ENCODE measurements at places on chromosomes 1 and 21. TPM values are rescaled to one million over a fixed set of nuclear protein-coding genes. Genes with fewer than 3 reads are reported as not detected.

DNA sequence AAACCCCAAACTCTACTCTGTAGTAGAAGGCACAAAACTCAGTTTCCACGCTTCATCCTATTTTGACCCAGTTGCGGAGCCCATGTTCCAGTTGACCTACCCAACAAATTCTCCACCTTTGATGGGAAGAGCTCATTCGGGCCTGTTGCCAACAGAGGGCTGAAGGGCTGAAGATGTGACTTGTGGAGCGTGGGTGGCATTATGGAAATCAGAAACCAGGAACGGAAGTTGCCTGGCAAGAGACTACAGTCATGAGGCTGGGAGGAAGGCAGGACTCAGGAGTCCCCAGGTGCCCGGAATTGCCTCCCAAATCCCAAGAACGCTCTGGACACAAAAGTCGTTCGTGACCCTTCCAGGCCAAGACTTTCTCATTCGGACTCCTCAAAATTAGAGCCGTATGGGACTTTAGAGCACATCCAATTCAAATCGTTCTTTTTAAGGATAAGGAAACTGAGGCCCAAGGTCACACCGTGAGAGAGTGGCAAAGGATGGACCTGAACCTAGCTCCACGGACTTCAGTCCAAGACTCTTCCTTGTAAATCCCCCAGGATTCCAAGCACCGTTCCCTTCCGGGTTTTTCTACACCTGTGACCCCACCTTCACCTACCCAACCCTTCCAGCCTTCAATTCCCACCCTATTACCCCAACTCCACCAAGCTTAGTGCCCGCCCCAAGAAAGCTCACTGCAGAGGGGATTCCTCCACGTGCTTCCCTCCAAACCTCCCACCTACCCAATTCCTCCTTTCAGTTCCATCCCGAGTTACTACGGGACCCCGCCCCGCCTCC is 739 bp downstream of the SMG5 start:
- DNase-seq = no peak

- DNase-seq = peak; percentile 50
Measured at GRCh38 chr21:41068967-41069642, 98.9 kb upstream of the BACE2 start.

CRABP2 gene
- 8.8 TPM for total RNA-seq

CDK18 gene
- total RNA-seq = 9.0 TPM

ZNF695 gene
- total RNA-seq = 0.95 TPM

- no peak for DNase-seq
Measured at GRCh38 chr1:99326215-99326949, 62.1 kb downstream of the PLPPR4 start.

PDC gene
- total RNA-seq = not detected

TRIM45 gene
- 1.1 TPM for total RNA-seq
